8988T (cell line): ENCODE measurements at places on chromosomes 12 and 14.

DNA sequence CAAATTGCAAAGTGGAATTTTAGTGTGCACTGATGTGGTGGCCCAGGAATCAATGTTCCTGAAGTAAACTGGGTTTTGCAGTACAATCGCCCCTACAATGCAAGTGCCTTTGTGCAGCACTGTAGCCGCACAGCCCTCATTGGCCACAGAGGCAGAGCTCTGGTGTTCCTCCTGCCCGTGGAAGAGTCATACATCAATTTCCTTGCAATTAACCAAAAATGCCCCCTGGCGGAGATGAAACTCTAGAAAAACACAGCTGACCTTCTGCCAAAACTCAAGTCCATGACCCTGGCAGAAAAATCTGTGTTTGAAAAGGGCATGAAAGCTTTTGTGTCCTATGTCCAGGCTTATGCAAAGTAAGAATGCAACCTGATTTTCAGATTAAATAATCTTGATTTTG lies 117.9 kb upstream of the PRB2 start:
- no peak for DNase-seq

GRCh38 chr12:28278499-28278898 lies 88.2 kb downstream of the CCDC91 start:
- DNase-seq = no peak

GRCh38 chr12:57738661-57739237 lies at the start of gene AGAP2:
Gene AGAP2, minus strand, starts transcription at chr12:57738742. Its CDS starts 496 bp downstream, at chr12:57738246.
- no peak for DNase-seq

DNA sequence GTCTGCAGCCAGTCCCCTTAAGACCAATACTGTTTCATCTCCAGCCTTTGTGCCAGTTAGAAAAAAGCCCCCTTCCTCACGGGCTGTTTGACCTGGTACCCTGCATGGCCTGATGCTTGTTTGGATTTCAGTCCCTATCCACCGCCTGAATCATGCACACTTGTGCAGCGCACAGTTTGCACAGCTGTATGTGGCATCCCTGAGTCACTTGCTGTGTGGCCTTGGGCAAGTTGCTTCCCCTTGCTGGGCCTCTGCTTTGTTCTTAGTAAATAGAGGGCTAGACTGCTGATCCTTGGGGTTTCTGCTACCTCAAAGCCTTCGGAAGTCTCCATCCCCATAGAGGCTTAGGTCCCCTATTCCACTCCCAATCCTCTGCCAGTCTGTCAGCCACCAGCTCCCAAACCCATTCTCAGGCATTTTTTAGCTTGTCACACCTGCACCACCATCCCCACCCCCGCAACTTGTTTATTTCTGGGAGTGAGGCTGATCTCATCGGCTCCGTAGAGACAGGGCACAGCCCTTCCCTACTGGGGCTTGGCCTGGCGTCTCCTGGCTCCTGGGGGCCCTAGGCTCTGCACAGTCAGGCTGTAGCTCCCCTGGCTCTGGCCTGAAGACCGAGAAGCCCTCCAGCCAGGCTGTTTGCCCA lies 8.8 kb downstream of the KRT80 start:
- DNase-seq = no peak
